Astrocyte of the spinal cord (primary cell): ENCODE measurements at places on chromosomes 3 and 15.
A peak's percentile ranks its signal among the peaks of the same experiment; 100 is the strongest.

DNA sequence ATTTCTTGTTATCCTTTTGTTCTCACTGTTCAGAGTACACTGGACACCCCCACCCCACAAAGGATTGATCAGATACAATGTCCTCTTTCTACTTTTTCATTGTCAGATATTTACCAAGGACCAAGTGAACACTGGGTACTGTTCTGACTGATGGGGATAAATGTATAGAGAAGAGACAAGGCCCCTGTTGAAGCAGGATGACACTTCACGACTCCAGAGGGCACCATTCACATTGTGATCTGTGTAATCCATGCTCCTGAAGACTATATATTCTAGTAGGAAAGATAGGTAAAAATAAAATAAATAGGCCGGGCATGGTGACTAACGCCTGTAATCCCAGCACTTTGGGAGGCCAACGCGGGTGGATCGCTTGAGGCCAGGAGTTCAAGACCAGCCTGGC is 7.2 kb upstream of the CRYGS start:
- no peak for DNase-seq

- DNase-seq: no peak
These were observed 403.2 kb downstream of the PTPRG start for GRCh38 chr3:61964566-61964965.

DNA sequence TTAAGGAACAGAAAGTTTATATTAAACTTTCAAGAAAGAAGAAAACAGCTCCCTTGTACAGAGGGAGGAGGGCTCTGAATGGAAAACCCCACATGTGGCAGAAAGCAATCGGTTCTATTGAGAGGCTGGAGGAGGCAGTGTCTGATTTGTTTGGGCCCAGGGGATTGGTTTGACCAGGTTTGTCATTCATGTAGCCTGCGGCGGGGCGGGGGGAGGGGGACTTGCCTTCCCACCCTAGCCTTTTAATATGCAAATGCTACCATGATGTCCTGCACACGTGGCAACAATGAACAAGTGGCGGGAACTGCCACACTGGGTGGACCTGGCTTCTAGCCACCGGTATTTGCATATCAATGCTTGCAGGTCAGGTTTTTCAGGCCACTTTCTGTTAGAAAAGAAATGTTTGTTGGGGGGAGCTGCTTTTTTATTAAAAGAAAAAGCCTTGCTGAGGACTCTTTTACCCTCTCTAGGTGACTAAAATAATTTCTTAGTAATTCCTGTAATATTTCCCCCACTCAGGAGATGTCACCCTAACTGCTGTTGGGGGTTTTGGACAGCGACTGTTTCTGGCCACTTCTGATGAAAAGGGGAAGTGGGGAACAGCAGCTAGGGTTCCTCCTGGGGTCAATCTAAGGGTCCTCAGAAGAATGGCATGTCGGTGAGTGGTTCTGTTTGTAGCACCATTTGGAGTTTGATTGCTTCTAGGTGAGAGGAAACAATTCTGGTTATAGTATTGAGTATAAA is 691.2 kb downstream of the TBL1XR1 start:
- no peak for DNase-seq

DNA sequence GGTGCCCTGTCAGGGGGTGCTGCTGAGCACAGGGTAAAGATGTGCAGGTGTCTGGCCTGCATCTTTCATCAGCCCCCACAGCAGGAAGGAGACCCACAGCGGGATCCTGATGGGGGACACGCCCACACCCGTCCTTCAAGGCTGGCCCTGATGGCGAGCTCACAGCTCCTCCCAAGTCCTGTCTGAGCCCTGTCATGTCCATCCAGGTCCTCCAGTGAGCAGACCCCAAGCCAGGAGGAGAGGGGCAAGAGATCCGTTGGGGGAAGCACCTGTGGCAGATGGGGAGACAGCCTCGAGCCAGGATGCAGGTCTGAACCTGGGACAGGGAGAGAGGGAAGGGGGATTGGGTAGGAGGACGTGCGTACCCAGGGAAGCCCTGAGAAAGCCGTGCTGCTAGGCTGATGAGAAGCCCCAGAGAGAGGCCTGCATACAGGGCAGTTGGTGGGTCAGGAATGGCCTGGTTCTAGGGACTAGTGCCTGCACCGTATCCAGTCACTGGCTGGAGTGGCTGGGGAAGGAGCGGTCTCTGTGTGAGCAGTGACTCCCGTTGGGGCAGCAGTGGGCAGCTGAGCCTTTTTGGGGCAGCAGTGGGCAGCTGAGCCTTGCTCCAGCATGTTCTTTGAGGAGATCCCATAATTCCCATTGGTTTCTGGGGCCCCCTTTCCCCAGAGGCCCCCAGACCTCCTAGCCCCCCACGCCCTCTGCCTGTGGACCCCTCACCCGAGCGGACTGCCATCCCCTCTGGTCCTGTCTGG is 133.3 kb upstream of the MEF2A start:
- DNase-seq: no peak

GRCh38 chr3:196127308-196128040 is 45.6 kb upstream of the TFRC start:
- DNase-seq: no peak

- no peak for DNase-seq
These were observed 32.7 kb downstream of the EFHB start for GRCh38 chr3:19901337-19901736.

GRCh38 chr15:52567871-52568600 is 794 bp downstream of the ARPP19 start:
- peak; percentile 58 for DNase-seq

DNA sequence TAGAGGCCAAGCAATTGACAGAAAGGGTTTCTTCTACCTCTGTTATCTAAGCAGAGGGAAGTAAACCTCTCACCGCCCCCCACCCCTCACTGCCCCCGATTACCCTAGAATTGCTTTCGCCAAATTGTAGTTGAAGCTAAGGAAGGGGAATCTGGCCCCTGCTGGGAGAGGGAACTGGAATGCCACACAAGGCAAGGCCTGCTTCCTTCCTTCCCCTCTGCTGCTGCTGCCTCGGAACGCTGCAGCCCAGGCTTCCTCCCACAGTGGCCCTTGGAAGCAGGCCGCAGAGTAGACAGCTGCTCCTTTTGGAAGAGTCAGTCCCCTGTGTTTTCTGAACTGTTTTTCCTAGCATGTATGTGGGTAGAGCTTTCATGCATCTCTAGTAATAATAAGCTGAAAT is 21.6 kb downstream of the RLBP1 start:
- no peak for DNase-seq

GRCh38 chr3:138845181-138845601 is 10.5 kb upstream of the PIK3CB start:
- no peak for DNase-seq

DNA sequence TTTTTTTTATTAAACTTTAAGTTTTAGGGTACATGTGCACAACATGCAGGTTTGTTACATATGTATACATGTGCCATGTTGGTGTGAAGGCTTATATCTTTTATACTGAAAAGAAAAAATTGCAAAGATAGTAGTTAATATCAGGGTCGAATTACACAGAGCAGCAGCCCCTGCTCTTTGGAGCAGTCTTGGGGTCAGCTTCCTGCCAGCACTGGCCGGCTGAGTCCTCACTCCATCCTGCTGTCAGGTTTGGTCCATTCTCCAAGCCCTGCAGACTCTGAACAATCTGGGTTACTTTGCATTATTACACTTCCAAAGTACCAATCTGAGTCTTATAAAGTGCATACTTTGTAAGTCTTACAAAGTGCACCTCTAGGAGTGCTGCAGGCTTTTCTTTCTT is 66.0 kb downstream of the COL8A1 start:
- no peak for DNase-seq

DNA sequence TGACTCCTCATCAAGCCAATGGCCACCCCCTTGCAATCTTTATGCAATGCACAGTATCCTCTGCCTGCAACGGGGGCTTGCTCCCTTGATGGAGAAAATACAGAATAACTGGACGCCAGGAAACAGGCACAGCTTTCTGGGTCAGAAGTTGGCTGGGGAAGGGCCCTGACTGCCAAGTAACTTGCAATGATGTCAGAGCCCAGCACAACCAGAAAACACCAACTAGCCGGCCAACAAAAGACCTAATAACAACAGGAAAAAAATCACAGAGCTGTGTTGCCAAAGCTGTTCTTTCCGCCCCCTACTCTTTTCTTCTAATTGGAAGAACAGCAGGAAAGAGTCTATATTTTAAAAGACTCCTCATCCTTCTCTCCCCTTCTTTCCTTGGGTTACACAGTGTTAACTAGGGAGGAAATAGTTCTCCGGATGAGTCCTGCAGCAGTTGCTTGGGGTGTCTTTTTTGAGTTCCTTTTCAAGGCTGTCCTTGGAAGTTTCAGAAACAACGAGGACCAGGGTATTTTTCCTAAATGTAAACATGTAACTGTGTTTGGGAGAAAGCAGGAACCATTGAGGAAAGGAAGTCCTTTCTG is 1.4 kb upstream of the SEMA6D start:
- peak; percentile 47 for DNase-seq

- DNase-seq: no peak
These were observed 17.7 kb upstream of the SENP7 start for GRCh38 chr3:101530686-101531047.

DNA sequence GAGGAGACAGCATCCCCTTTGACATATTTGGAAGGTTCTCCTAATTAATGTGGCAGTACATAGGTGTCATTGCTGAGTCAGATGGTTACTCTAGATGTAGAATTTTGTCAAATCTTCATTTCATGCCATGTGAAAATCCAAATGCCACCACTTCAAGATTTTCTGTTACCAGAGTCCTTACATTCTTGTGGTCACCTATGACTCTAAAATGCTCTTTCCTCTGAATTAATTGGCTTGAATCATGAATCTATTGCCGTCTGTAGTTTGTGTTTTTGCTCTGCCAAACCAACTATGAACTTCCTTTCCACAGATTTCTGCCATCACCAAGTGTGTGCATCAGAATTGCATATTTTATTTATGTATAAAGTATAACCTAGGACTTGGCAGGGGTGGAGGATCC is 269.4 kb upstream of the ZPLD1 start:
- DNase-seq: peak; percentile 85

GRCh38 chr3:197027896-197028727 is 1.5 kb downstream of the MELTF start:
- DNase-seq: no peak

DNA sequence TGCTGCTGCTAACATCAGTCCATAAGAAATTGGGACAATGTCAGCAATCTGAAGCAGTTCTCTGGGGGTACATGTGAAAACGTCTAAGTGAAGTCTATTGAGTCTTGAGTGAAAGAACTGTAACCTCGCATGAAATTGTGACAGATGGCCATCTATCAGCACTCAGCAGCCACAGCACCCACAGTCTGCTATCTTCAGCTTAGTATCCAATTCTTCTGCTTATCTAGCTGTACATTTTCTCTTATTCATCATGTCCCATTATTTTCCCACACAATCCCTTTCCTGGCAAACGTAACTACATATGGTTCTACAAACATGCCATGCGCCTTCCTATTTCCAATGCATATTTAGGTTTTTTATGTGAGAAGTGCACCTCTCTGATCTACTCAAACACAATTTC is 629.7 kb downstream of the NTRK3 start:
- DNase-seq: no peak

- DNase-seq: peak; percentile 67
These were observed 44.2 kb downstream of the RBPMS2 start for GRCh38 chr15:64731012-64731804.

GRCh38 chr15:23753248-23753647 is 66.1 kb upstream of the NDN start:
- DNase-seq: no peak

- DNase-seq: no peak
These were observed 657.0 kb downstream of the TUSC7 start for GRCh38 chr3:117366574-117366973.

DNA sequence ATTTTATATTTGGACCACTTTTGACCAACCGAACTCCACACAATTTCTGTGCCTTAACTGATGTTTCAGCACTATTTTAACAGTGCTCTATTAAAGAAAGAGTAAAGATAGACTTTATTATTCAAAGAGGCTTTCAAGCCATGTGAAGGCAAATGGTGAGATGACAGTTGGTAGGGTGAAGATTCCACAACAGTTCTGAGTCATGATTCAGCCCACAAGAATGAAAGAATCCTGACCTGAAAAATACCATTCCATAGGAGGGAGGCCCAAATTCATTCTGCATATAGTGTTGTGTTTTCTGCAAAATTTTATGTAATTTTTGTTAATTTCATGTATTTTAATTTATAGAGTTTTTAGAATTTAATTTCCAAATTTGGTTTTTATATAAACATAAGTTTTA is 135.6 kb upstream of the STAC start:
- peak; percentile 49 for DNase-seq

DNA sequence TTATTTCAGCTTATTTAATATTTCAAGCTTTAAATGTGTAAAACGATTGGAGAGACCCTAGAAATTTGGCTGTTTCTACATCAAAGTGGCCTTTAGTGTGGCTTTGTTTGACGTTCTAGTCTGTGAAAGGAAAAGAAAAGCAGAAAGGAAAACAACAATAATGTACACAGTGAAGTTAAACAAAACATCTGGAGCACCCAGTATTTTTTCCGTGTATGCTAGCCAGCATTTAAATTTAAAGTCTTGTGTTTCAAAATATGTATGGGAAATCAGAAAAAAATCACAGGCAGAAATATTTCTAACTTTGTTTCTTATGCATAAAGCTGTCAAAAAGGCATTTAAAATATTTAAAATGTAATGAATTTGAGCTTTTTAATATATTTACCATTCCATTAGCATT is 218.1 kb downstream of the NAALADL2 start:
- DNase-seq: no peak

- no peak for DNase-seq
These were observed 424.1 kb upstream of the THBS1 start for GRCh38 chr15:39156646-39157250.

DNA sequence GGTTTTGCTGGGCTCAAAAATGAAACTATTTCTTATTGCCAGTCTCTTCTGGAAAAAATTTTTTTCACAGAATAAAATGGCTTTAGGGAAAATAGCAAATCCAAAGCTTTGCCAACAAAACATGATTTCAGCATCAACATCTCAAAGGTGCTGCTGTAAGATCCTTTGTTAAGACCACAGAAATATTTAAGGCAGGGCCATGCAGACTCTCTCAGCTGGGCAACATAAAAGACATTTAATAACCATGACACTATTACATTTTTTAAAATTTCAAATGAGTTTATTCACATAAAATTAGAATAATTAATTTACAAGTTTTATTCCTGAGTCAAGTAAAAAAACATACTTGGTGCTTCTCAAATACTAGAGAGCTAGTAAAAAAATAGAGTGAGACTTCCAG is 527.1 kb upstream of the DPPA4 start:
- DNase-seq: no peak

DNA sequence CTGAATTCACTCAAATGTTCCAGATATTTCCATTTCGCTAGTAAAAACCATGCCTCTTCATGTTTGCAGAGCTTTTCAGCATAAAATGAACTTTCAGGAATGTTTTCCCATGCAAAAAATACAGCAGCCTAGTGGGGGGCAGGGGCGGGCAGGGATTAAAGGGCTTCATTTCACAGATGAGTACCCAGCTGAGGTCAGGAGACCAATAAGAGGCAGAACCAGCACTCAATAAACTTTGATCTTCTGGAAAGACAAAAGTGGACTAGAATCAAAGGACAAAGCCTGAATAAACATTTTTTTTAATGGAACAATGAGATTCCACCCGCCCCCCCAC is 8.0 kb downstream of the KLHL25 start:
- no peak for DNase-seq

GRCh38 chr15:63442080-63442479 is 60.4 kb upstream of the CA12 start:
- no peak for DNase-seq

GRCh38 chr15:44656298-44656697 is 7.2 kb downstream of the SPG11 start:
- DNase-seq: no peak
